ENCODE measurements at places on chromosomes 12 and 14. TPM values are rescaled to one million over a fixed set of nuclear protein-coding genes. Genes with fewer than 3 reads are reported as not detected.

The TMEM19 gene
- 12.6 TPM for total RNA-seq

DNA sequence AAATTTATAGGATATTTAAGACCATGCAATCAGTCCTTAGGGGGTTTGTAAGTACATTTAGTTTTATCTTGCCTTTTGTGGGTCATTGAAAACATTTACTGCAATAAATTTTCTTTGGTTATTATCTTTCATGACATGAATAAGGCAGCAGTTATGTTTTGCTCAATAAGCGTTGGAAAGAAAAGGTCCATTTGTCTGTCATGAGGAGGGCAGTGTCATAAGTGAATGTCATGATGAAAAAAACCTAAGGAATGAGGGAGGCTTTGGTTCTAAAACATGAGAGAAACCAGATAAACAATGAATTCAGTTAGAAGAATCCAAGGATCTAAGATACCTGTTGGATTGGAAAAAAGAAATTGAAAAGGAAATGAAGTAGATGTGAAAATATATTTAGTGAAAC, 209.4 kb downstream of the NAV3 start:
- no peaks in the 10 kb centered on the region for H3K4me1 ChIP-seq
- H3K36me3 ChIP-seq = no peaks in the 10 kb centered on the region
- H3K27ac ChIP-seq = no peak overlapping the region
- no peaks in the 10 kb centered on the region for H3K27me3 ChIP-seq

DNA sequence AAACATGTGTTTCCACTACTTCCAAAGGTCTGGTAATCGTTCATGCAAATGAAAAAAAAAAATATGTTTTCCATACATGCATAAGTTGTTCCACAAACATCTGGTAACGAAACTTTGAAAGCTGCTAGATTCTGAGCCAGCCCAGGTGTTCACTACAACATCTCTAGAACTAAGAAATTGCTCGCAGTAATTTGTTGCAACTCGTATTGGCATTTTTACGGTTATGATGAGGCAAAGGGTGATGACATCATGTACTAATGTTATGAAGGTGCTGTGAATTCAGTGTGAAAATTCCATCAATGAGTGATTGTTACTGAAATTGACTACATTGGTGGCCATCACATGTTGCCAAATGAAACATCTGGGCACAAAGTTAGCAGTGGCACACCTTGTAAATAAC, 31.9 kb upstream of the CCDC91 start:
- no peak overlapping the region for H3K27ac ChIP-seq
- no peak overlapping the region for H3K4me3 ChIP-seq
- no peaks in the 10 kb centered on the region for H3K36me3 ChIP-seq
- no peaks in the 10 kb centered on the region for H3K4me1 ChIP-seq
- no peaks in the 10 kb centered on the region for H3K27me3 ChIP-seq

DNA sequence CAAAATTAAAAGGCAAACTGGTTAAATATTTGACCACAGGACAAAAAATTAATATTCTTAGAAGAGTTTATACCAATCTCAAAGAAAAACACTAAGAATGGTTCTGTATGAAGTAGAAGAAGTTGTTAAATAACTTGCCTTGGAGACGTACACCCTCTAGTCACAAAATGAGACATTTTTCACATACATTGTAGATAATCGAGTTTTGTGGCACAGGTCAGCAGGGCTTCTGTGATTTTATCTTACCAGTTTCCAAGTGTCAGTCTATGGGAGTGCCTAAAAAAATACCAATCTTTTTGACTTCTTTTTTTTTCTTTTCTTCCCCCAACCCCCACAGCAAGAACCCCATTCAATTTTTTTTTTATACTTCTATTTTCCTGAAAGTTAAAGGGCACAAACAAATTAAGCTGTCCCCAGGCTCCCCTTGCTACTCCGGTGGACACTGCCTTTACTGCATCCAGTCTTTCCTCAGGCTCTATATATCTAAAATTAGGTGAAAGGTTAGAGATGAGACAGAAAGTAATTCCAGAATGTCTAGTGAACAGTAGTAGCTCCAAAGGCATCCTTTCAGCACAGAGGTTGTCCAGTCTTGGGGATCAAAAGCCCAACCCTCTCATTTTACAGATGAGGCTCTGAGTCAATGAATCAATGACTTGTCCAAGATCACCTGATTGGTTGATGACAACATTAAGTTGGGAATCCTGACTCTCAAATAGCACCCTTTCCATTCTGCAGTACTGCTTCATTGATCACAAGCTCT, 6.2 kb downstream of the LIMA1 start:
- H3K27ac ChIP-seq = no peak overlapping the region
- H3K4me1 ChIP-seq = no peaks in the 10 kb centered on the region
- no peak overlapping the region for H3K4me3 ChIP-seq

DNA sequence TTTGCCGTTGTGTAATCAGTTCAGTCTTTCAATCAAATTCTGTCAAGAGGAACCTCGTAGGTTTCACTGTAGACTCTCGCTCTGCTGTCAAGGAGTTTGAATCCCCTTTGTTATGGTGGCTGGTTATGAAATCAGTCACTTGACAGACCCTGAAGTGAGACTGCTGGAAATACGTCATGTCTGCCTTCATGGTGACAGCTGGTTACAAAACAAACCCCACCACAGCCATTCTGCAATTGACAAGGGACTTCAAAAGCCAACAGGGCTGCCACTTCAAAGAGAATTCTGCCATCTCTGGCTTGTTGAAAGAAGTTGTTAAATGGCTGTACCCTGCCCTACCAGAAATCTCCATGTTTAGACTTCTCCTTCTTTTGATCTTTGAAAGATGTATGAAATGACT, 286.9 kb downstream of the ERC1 start:
- no peaks in the 10 kb centered on the region for H3K36me3 ChIP-seq
- peaks cover 2% of the 10 kb centered on the region for H3K4me1 ChIP-seq
- DNase-seq = no peak
- H3K27me3 ChIP-seq = no peaks in the 10 kb centered on the region

Measured in H1 (cell line).